ENCODE measurements at places on chromosomes 6 and 20. TPM values are rescaled to one million over a fixed set of nuclear protein-coding genes. Genes with fewer than 3 reads are reported as not detected.

Gene CASS4
- polyA plus RNA-seq = not detected

Gene MEP1A
- 0.05 TPM for polyA plus RNA-seq

Gene MOG
- polyA plus RNA-seq = not detected

Gene KIF13A
- 96.2 TPM for polyA plus RNA-seq

Gene BPIFB4
- polyA plus RNA-seq = not detected

Gene SYCP2
- 0.12 TPM for polyA plus RNA-seq

Gene TRIM10
- polyA plus RNA-seq = not detected

Gene DNMT3B
- 0.68 TPM for polyA plus RNA-seq
